SJCRH30 (cell line): ENCODE measurements at places on chromosomes 13 and 19. TPM values are rescaled to one million over a fixed set of nuclear protein-coding genes. Genes with fewer than 3 reads are reported as not detected.

DNA sequence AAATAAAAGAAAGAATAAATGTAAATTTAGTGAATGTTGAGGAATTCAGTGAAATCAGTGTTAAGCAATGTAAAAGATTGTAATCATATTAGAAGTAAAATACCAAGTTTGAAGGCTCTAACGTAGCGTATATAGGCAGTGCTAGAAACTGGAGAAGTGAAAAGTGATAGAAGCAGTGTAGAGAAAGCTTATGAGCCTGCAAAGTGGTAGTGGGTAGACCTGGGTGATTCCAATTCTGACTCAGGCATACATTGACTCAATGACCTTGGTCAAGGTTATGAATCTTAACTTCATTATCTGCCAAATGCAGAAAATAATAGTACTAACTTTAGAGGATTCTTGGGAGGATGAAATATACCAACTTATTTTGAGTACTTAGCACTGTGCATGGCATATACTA, 4.1 kb downstream of the SLC10A2 start:
- no peak overlapping the region for H3K27ac ChIP-seq
- no peaks in the 10 kb centered on the region for H3K27me3 ChIP-seq
- H3K4me1 ChIP-seq, result no peaks in the 10 kb centered on the region

JUNB gene
- total RNA-seq, result 34.8 and 39.7 TPM in 2 replicates

- DNase-seq, result no peak
- no peak overlapping the region for H3K4me3 ChIP-seq
- no peak overlapping the region for H3K27ac ChIP-seq
- H3K4me1 ChIP-seq, result no peaks in the 10 kb centered on the region
- H3K27me3 ChIP-seq, result no peaks in the 10 kb centered on the region
Measured at GRCh38 chr19:55300886-55301458, 17.2 kb downstream of the BRSK1 start.

GRCh38 chr13:26508885-26509284, 48.6 kb upstream of the WASF3 start:
- H3K36me3 ChIP-seq, result no peaks in the 10 kb centered on the region
- H3K4me3 ChIP-seq, result no peak overlapping the region
- no peaks in the 10 kb centered on the region for H3K4me1 ChIP-seq
- H3K27me3 ChIP-seq, result peaks cover 20% of the 10 kb centered on the region
- no peak for DNase-seq

GRCh38 chr19:10648360-10648759, 5.8 kb upstream of the ILF3 start:
- no peak for DNase-seq
- no peak overlapping the region for H3K4me3 ChIP-seq
- peaks cover 16% of the 10 kb centered on the region for H3K4me1 ChIP-seq

GRCh38 chr19:42005504-42005903, 11.5 kb upstream of the ATP1A3 start:
- H3K4me3 ChIP-seq, result no peak overlapping the region
- no peaks in the 10 kb centered on the region for H3K4me1 ChIP-seq
- H3K27me3 ChIP-seq, result no peaks in the 10 kb centered on the region
- no peaks in the 10 kb centered on the region for H3K36me3 ChIP-seq

DAND5 gene
- total RNA-seq, result not detected in 2 replicates

DNA sequence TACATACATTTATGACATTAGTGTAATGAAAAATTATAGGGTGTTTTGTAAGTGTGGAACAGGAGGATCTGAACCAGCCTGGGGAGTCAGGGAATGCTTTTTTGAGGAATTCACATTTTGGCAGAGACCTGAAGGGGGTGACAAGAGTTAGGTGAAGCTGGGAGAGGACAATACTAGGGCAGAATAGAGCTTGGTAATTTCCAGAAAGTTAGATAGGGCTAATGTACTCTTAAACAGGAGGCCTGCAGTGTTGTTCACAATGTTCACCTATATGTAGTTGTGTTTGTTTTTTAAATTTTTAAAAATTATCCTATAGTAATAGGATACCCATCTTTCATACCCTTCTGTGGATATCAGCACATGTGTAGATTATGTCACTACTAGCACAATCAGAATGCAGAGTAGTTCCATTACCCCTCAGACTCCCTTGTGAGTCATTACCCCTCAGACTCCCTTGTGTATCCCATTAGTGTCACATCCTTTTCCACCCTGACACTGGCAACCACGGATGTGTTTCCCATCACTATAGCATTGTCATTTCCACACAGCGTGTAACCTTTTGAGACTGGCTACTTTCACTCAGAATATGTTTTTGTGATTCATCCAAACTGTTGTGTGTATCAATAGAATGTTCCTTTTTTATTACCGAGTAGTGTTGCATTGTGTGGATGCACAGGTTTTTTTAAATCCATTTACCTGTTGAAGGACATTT, 43.1 kb downstream of the PCCA start:
- H3K36me3 ChIP-seq, result no peaks in the 10 kb centered on the region
- no peaks in the 10 kb centered on the region for H3K27me3 ChIP-seq
- H3K27ac ChIP-seq, result no peak overlapping the region

DNA sequence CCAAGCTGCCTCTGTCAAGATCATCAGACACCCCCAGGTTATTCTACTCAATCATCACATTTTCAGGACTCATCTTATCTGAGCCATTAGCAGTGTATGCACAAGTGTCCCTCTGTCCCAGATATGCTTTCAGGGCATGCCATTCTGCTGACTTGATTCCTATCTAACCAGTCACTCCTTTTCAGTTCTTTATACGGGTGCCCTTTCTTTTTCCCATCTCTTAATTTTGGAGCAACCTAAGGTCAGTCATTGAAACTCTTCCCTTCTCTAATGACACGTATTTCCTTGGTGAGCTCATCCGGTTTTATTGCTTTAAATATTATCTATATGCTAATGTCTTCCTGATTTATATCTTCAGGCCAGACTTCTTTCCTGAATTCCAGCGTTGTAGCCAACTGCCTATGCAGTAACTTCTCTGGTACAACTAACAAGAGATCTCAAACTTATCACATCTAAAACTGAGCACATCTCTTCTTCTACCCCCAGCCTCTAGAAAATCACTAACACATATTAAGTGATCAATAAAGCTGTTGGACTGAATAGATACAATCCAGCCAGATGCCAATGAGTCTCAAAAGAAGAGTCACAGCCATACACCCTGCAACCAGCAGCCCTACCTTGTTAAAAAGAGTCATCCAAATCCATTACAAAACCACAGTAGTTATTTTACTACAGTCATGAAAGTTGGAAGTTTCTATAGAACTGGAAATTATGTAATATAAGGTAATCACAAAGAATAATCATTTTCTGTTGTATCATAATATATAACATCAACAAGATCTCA, 58.8 kb downstream of the DCLK1 start:
- no peaks in the 10 kb centered on the region for H3K36me3 ChIP-seq
- DNase-seq, result no peak
- H3K4me3 ChIP-seq, result no peak overlapping the region
- H3K27ac ChIP-seq, result no peak overlapping the region
- no peaks in the 10 kb centered on the region for H3K27me3 ChIP-seq

- DNase-seq, result no peak
- no peaks in the 10 kb centered on the region for H3K36me3 ChIP-seq
- H3K27ac ChIP-seq, result no peak within 1 kb of the TSS
- no peak within 1 kb of the TSS for H3K4me3 ChIP-seq
Measured at GRCh38 chr19:6767357-6768235, at the start of gene SH2D3A. Gene SH2D3A (minus strand): TSS chr19:6767435. CDS start chr19:6763748, 3,687 bp downstream.

PINLYP gene
- 2.7 and 3.9 TPM in 2 replicates for total RNA-seq

CEACAM8 gene
- total RNA-seq, result not detected in 2 replicates

KIR3DL2 gene
- not detected in 2 replicates for total RNA-seq
